ENCODE measurements at places on chromosomes 7 and 10.

- H3K27me3 ChIP-seq, result peaks cover 25% of the 10 kb centered on the region
- no peak overlapping the region for H3K4me3 ChIP-seq
Measured at GRCh38 chr7:156496363-156496769, 144.2 kb upstream of the RNF32 start.

- peaks cover 45% of the 10 kb centered on the region for H3K36me3 ChIP-seq
- H3K4me1 ChIP-seq, result peaks cover 82% of the 10 kb centered on the region
- ATAC-seq, result peak; percentile 20
- H3K4me3 ChIP-seq, result no peak overlapping the region
- H3K27me3 ChIP-seq, result no peaks in the 10 kb centered on the region
Measured at GRCh38 chr10:44975431-44976331, 2.9 kb downstream of the DEPP1 start.

DNA sequence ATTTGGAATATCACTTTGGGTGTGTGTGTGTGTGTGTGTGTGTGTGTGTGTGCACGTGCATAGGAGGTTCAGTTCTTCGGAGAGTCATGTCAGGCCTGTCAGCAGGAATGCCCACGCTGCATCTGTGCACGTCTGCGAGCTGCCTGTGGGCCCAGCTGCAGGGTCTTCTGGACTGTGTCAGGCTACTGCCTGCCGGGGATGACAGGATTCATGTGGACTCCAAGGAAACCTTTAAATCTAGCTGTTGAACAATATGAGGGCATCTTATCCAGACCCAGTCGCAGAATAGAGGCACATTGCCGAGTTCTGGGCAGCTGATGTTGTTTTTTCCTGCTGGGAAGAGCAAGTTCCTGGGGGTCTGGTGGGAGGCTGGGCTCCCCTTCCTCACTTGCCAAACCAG is 19.0 kb downstream of the AQP1 start:
- H3K4me3 ChIP-seq, result no peak overlapping the region
- peaks cover 24% of the 10 kb centered on the region for H3K36me3 ChIP-seq

- H3K27ac ChIP-seq, result no peak overlapping the region
- no peak overlapping the region for H3K4me3 ChIP-seq
- no peaks in the 10 kb centered on the region for H3K27me3 ChIP-seq
- no peak for ATAC-seq
Measured at GRCh38 chr7:120502132-120502531, 229.2 kb downstream of the KCND2 start.

DNA sequence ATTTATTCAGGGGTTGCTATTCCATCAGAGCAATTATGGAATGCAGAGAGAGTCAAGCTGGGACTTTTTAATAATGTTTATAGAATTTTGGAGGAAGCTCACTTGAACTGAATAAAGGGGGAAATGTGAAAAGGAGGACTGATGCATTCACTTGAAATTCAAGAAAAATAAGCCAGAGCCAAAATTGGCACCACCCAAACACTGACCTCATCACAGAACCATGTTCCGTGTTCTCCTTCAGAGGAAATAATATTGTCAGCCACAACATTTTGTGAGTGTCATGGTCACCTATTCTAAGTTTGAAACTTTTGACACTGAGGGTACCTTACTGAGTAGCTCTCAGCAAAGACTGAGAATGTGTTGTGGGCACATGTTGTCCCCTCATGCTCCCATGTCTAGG is 207.0 kb downstream of the ANK3 start:
- no peaks in the 10 kb centered on the region for H3K27me3 ChIP-seq
- H3K27ac ChIP-seq, result no peak overlapping the region
- H3K4me3 ChIP-seq, result no peak overlapping the region

DNA sequence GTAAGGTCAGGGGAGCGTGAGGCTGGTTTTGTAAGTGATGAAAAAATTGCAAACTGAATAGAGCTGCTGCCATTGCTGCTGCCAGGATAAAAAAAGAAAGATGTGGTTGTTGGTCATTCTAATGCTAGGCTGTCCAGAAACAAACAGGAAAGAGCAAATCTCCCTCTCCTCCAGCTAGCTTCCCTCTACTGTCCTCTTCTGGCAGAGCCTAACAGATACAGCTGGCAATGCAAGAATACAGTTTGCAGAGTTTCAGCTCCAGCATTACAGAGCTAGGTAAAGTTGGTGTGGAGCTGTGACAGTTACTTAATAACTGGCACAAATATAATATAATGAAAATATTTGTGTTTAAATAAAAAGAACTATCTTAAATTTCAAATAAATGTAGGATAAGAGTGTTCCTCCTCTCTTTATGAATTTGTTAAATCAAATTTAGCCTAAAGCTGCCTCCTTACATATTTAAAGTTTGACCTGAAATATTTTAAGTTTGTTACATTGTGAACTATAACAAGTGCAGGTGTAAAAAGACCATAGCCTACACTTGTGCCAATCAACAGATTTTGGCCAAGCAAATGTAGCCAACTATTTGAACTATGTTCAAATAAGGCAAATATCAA is 407.7 kb downstream of the SH2D4B start:
- H3K4me1 ChIP-seq, result peaks cover 12% of the 10 kb centered on the region
- H3K4me3 ChIP-seq, result no peak overlapping the region
- ATAC-seq, result no peak
- no peak overlapping the region for H3K27ac ChIP-seq
- no peaks in the 10 kb centered on the region for H3K27me3 ChIP-seq
